Tongue (tissue), 3 donors: ENCODE measurements at places on chromosomes 11 and 22.
A peak's percentile ranks its signal among the peaks of the same experiment; 100 is the strongest.

- no peak for DNase-seq
Measured at GRCh38 chr11:112103446-112103845, 16.8 kb downstream of the SDHD start.

DNA sequence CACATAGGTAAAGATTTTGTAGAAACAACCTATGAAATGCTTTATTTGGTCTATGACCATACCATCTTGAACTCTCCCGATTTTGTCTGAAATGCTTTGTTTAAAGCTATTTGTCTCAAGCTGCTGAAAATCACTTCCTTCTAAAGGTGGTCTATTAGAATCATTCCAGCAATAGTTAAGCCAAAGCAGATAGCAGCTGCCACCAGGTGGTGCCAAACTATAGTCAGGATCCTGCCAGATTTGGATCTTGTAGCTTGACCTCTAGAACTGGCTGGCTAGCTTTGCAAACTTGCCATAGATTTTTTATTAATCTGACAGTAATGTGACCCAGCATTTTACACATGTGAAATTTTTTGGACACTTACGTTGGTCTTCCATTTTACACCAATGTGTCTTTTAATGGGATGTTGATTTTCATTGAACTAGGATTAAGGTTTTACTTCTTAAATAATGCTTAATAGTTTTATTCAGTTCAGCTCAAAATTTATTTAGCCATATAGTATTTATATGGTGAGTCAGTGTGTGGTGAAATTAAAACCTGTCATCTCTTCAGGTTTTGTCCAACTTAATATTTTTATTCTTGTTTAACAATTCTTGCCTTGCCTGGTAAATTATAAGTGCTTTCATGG lies 19.7 kb downstream of the CTR9 start:
- DNase-seq = peak; percentile 72

GRCh38 chr11:33919645-33920044 lies 27.8 kb upstream of the LMO2 start:
- DNase-seq = no peak

DNA sequence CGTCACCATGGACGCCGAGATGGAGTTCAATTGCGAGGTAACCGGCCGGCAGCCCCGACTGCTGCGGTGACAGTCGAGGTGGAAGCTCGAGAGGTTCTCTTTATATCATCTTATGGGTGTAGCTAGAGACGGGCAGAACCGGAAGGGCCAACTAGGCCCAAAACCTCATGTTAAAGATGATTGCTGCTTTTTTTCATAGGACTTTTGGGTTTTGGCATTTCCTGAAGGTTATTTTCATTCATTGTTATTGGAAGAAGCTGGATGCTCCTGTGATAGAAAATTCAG lies 585 bp downstream of the NF2 start:
- peak; percentile 39 for DNase-seq

GRCh38 chr11:93491973-93492372 lies 51.2 kb downstream of the SMCO4 start:
- DNase-seq = no peak

GRCh38 chr11:88520391-88520790 lies 182.9 kb upstream of the CTSC start:
- no peak for DNase-seq

DNA sequence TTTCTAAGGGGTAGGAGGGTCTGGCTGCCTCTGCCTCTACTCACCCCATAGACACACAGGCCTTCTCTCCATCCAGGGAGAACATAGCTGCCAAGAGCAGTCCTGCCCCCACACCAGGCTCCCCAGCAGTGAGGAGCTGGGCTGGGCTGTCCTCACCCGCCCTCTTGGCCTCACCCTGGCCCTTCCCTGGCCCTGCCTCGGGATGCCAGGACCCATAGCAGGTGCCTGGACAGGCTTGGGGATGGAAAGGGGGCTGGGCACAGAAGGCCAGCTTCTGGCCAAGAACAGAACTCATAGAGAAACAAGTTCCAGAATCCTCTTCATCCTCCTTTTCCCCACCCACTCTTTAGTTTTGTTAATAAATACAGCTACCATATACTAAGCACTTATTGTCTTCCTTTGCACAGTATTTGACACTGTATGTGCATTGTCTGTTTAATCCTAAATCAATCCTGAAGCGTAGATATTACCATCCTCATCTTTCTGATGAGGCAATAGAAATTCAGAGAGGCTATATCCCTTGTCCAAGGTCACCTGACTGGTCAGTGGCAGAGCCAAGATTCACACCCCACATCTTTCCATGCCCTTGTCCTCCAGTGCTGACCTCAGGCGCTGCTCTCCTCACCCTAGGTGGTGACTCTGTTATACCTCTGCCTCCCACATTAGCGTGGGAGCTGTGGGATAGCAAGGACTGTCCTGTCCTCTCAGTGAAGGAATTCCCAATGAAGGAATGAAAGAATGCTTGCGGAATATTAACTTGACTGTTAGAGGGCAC lies 22.0 kb upstream of the MYOD1 start:
- DNase-seq = no peak

DNA sequence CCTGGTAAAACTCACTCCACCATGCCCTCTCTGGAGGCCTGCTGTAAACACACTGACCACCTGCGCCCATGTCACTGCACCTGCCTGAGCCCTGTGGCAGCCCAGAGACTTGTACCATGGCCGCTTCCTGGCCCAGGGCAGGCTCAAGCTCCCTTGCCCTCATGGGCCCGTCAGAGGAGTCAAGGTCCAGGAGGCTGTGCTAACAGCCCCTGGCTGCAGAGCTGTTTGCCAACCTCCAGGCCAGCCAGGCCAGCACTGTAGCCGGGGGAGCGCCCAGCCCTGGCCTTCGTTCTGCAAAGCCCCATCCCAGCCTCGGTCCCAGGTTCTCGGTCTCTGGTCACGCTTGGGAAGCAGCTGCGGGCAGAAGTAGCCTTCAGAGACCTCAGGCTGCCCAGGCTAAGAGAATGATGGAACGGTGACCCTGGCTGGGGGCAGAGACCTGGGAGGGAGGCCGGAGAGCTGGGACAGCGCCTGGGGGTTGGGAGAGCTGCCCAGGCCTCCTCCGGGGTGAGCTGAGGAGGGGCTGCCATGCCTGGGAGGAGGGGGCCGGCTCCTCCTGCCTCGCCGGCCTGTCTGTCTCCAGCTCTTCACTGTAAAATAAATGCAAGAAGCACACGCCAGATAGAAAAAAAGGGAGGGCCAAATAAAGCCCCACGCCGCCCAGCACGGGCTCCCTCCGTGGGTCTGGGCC lies 11.9 kb upstream of the TCF20 start:
- DNase-seq = no peak

GRCh38 chr11:119476038-119476437 lies 53.1 kb upstream of the THY1 start:
- DNase-seq = no peak

- DNase-seq = no peak
Measured at GRCh38 chr11:12060385-12060985, 49.9 kb upstream of the MICAL2 start.

DNA sequence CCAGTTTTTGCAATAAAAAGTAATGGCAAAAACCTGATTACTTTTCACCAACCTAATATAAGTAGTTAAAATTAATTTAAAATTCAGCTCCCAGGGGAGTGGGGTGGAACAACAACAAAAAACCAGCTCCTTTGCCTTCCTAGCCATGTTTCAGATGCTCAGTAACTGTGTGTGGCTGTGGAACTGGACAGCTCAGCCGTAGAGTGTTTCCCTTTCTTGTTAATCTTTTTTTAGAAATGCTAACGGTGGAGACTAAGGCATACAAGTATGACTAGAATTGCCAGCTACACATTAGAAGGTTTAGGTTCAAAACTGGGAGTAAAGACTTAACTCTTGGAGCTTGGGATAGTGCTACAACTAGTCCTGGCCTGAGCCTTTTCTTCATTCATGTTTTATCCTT lies 45.0 kb downstream of the PPP6R3 start:
- no peak for DNase-seq

DNA sequence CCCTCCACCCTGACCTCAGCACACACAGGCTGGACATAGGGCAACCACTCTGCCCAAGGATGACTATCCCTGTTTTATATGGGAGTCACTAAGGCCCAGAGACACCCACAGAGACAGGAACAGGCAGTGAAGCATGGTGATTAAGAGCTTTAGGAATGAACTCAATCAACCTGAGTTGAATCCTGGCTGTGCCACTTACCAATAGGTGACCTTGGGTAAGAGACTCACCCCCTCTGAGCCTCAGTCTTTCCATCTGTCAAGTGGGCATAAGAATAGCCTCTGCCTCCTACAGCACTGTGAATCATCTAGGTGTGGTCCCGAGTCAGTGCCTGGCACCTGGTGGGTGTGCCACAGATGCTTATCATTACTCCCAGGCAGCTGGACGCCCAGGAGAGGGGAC lies 6.8 kb downstream of the CRYBB1 start:
- no peak for DNase-seq

DNA sequence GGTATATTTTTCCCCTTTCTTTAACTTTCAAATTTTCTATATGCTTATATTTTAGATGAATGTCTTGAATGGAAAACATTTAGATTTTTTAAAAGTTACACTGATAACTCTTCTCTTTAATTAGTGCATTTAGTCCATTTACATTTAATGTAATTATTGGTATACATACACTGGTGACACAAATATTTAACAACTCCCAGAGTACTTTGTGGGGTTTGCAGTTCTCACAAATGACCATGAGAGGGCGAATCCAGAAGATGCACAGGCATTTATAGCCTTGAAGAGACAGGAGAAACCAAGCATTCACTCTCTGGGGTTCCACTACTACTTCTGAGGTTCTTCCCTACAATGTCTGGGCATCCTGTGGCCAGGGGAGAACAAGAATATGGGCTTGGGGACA lies 125.1 kb downstream of the TIMP3 start:
- DNase-seq = no peak

DNA sequence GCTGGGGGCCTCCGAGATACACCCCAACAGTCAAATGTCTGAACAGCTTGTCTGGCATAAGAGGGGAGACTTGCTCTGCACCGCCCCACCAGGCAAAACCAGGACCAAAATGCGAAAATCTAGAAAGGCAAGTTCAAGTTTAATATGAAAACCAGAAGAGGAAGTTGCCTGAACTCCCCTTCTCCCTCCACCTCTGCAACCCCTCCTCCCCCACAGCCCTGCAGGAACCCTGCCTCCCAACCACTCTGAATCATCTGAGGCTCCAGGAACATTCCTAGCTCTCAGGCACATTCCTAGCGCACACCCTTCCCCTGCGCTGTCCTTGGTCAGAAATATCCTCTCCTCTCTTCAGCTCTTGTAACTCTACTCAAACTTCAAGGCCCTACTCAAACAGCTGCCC lies 36.7 kb downstream of the ISX start:
- peak; percentile 55 for DNase-seq

DNA sequence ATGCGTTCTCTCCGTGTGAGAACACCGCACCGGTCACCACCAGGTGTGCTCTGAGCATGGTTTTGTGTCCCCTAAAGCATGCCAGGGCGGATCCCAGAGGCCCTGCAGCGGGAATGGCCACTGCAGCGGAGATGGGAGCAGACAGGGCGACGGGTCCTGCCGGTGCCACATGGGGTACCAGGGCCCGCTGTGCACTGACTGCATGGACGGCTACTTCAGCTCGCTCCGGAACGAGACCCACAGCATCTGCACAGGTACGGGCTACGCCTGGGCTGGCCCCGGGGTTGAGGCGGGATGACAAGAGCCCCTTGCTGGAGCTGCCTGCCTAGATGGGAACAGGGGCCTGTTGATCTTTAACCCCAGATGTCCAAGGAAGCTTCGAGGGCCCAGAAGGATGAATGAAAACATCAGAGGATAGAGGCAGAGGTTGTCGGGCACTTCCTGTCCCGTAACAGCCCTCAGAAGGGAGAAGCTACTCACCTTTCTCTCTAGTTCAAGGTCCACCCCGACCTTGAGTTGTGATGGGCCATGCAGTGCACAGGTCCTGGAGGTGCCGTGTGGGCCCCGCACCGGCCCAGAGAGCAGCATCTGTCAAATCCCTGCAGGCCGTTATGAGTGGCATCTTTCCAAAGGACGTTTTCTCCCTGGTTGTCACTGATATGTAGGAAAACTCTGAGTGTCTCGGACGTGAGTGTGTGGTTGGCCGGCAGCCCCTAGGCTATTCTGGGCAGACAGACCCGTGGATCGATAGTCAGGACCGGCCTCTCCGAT lies 3.3 kb downstream of the CRELD2 start:
- no peak for DNase-seq

GRCh38 chr22:42872821-42873220 lies 15.7 kb upstream of the ARFGAP3 start:
- DNase-seq = no peak

DNA sequence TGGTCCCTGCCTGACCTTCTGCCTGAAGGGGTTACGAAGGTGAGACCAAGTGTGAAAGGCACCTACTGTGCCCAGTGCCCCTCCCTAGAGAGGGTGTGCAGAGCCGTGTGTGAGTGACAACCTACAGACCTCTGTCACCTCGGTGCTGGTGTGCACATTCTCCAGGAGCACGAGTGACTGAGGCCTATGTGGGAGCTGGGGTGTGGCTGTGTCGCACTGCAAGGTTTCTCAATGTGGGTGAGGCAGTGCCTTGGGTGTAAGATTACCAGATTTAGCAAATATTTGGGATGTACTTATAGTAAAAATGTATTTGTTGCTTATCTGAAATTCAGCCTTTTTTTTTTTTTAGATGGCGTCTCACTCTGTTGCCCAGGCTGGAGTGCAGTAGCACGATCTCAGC lies 5.6 kb downstream of the STARD10 start:
- no peak for DNase-seq

DNA sequence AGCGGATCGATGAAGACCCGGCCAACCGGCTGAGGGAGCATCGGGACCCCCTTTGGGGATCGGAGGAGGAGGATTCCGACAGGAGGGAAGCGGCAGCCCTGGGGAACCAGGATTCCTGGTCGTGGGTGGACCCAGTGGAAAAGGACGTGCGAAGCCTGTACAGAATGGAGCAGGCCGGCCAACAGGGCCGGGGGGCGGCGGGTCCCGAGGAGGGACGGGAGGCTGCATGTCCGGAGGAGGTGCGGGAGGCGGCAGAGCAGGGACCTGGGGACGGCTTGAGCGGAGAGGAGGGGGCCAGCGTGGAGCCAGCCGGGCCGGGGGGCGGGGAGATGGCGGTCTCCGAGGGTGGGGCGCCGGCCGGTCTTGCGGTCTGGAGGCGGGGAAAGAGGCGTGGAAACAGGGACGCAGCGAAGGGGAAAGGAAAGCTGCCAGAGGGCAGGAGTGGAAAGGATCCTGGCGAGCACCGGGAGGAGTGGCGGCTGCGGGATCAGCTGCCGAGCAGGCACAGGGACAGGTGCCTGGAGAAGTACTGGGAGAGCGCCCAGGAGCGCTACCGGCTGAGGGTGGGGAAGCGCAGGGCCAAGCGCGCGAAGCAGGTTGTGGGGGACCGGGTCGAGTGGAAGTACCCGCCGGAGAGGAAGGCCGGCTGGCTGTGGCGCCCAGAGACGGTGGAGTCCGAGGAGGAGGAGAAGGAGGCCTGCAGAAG lies at the start of gene ANO5:
Gene ANO5, plus strand, starts transcription at position 444 of the 706 bp plus-strand sequence. CDS start 408 bp downstream, outside the sequence.
- DNase-seq = peak; percentile 74

- DNase-seq = no peak
Measured at GRCh38 chr11:44859528-44859925, 91.2 kb downstream of the TP53I11 start.

GRCh38 chr11:31844351-31844750 lies 33.2 kb upstream of the PAX6 start:
- no peak for DNase-seq
